T-helper 17 cell (primary cell): ENCODE measurements at places on chromosomes 11 and 22. TPM values are rescaled to one million over a fixed set of nuclear protein-coding genes. Genes with fewer than 3 reads are reported as not detected.

The E2F8 gene
- 0.21 TPM for total RNA-seq

The P2RX6 gene
- 1.0 TPM for total RNA-seq

The CLDN5 gene
- 20.0 TPM for total RNA-seq

The SCUBE2 gene
- not detected for total RNA-seq

DNA sequence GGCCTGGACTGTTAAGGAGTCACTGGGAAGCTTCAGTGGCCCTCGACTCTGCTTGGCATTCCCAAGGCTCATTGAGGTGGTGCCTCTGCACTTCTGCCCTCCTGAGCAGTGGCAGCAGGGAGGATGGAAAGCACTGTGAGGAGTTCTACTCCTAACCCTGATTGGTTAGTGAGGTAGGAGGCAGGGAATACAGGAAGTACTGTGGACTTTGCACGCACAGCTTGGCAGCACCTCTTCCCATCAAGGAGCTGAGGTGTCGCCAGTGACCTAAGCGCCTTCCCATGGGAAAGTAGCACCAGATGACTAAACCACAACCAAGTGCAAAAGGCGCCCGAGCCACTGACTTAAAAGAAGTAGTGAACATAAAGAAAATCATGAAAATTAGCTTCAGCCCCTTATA lies 152.5 kb upstream of the CADM1 start:
- no peaks in the 10 kb centered on the region for H3K4me1 ChIP-seq
- no peaks in the 10 kb centered on the region for H3K36me3 ChIP-seq
- H3K4me3 ChIP-seq, result no peak overlapping the region
- H3K27ac ChIP-seq, result no peak overlapping the region
- DNase-seq, result no peak
- H3K27me3 ChIP-seq, result peaks cover 21% of the 10 kb centered on the region

DNA sequence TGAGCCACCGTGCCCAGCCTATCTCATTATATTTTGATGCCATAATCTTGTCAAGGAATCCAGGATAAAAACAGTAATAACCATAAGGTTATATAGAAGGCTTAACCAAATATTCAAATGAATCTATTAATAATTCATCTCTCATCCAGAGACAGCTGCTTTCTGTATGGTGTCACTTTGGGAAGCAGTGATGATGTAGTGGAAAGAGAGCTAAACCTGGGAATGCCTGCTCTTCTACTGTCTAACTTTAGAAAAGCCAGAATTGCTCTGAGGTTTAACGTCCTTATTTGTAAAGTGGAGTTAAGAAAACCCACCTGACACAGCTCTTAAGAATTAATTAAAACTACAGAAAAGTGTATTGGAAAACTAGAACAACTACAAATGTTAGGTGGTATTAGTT lies 29.3 kb upstream of the OR10D3 start:
- H3K27me3 ChIP-seq, result peaks cover 24% of the 10 kb centered on the region
- H3K36me3 ChIP-seq, result peaks cover 5% of the 10 kb centered on the region
- H3K4me1 ChIP-seq, result no peaks in the 10 kb centered on the region
- no peak overlapping the region for H3K4me3 ChIP-seq
- no peak overlapping the region for H3K27ac ChIP-seq

DNA sequence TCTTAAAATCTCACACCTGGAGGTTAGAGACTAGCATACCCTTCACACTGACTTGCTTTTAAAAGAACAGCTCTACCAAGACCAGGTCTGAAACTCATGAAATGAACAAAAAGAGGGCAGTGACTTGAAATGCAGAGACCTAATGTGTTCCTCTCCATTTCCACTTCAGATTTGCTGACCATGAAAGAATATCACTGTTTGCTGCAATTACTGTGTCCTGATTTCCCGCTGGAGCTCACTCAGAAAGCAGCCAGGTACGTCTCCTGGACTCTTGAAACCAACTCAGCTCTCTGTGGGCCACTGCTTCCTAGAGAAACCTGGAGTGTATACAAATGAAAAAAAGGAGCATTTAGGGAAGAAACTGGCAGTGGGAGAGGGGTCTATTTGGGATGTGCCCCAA lies 39.2 kb downstream of the ARFGAP2 start:
- no peaks in the 10 kb centered on the region for H3K4me1 ChIP-seq
- no peak overlapping the region for H3K27ac ChIP-seq
- H3K4me3 ChIP-seq, result no peak overlapping the region
- no peaks in the 10 kb centered on the region for H3K27me3 ChIP-seq
- DNase-seq, result no peak
- peaks cover 10% of the 10 kb centered on the region for H3K36me3 ChIP-seq

DNA sequence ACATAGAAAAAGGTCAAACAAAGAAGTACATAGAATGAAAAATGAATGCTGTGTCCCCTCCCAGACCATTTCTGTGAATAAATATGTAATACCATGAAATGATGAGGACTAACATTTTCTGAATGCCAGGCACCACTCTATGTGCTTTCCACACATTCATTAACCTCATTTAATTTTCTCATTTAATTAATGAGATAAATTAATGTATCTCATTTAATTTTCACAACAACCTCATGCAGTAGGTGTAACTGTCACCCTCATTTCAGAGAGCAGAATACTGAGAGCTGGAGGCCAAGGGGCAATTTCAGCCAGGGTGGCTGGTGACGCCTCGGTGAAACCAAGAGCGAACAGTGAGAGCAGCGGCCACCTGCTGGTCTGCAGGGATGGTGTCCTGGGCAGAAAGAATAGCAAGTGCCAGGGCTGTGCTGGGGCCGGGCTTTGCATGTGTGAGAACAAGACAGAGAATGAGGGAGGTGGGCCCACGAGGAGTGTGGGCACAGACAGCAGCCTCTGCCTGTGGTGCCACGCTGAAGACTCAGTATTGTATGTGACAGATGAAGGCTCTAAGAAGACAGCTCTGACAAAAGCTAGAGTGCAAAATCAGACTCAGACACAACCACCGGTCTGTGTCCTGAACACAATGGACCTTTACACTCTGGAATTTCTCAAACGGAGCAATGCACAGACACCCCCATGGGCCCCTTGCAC lies 1.8 kb upstream of the SERPIND1 start:
- H3K36me3 ChIP-seq, result no peaks in the 10 kb centered on the region
- H3K27me3 ChIP-seq, result no peaks in the 10 kb centered on the region
- peaks cover 11% of the 10 kb centered on the region for H3K4me1 ChIP-seq
- no peak for DNase-seq
- H3K4me3 ChIP-seq, result no peak overlapping the region
- no peak overlapping the region for H3K27ac ChIP-seq

GRCh38 chr11:81963018-81963417 lies 770.6 kb downstream of the FAM181B start:
- no peak overlapping the region for H3K4me3 ChIP-seq
- peak overlapping the region; percentile 6 for H3K27ac ChIP-seq
- no peak for DNase-seq
- H3K27me3 ChIP-seq, result no peaks in the 10 kb centered on the region

DNA sequence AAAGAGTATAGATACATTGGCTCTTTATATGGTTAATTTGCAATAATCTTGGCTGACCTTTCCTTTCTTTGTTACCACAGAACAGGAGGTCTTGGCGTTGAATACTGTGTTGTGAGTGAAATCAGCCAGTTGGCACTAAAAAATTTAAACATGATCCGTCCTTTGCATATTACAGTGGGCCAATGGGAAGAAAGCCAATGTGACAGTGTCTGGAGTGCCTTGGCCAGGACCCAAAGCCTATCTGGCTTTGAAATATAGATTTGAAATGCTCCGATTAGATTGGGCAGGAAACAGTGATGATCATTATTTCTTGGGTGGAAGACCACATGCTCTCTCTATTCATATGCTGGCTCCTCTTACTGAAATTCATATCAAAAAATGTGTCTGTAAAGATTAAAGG lies 339.6 kb upstream of the ANO3 start:
- H3K4me1 ChIP-seq, result no peaks in the 10 kb centered on the region
- no peak for DNase-seq
- H3K27ac ChIP-seq, result no peak overlapping the region
- H3K36me3 ChIP-seq, result no peaks in the 10 kb centered on the region
- H3K27me3 ChIP-seq, result no peaks in the 10 kb centered on the region

DNA sequence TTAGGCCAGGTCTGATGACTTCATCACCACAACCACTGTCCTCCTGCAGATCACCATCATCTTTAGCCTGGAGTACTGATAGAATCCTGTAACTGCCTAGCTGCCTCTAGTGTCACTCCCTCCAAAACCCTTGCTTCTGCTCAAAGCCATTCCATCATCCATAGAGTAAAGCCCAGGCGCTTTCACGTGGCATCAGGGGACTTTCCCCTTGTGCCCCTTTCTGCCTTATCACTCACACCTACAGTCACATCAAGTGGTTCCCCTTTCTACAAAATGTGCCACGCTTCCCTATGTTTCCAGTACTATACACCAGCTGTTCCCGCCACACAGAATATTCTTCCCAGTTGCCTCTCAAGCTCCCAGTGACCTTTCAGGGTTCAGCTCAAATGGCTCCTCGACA lies 75.9 kb downstream of the MN1 start:
- H3K27me3 ChIP-seq, result no peaks in the 10 kb centered on the region
- H3K27ac ChIP-seq, result no peak overlapping the region
- H3K36me3 ChIP-seq, result no peaks in the 10 kb centered on the region
- no peak overlapping the region for H3K4me3 ChIP-seq
- peaks cover 3% of the 10 kb centered on the region for H3K4me1 ChIP-seq

GRCh38 chr11:57410287-57410686 lies 16.6 kb downstream of the SLC43A3 start:
- no peak overlapping the region for H3K4me3 ChIP-seq
- peaks cover 23% of the 10 kb centered on the region for H3K4me1 ChIP-seq
- H3K27ac ChIP-seq, result peak overlapping the region; percentile 21
- no peaks in the 10 kb centered on the region for H3K27me3 ChIP-seq
- peaks cover 20% of the 10 kb centered on the region for H3K36me3 ChIP-seq

GRCh38 chr11:74226907-74227306 lies 55.8 kb downstream of the PPME1 start:
- peaks cover 2% of the 10 kb centered on the region for H3K4me1 ChIP-seq
- peak overlapping the region; percentile 14 for H3K27ac ChIP-seq
- no peaks in the 10 kb centered on the region for H3K27me3 ChIP-seq
- H3K36me3 ChIP-seq, result peaks cover 1% of the 10 kb centered on the region
- no peak overlapping the region for H3K4me3 ChIP-seq
- DNase-seq, result no peak

DNA sequence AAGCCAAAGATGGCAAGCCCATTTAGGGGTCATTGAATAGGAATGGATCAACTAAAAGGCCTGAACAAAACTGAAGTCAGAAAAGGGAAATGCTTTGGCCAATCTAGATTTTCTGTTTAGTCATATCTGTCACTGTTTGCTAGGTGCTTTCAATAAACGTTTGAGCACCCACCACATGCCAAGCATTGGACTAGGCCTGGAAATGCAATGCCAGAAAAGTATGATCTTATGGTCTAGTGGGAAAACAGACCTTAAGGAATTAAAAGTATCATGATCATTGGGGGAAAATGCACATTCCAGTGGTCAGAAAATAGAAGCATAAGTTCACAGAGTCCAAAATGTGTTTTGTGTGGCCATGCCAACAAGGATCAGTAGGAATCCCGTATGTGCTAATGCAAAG lies 76.8 kb upstream of the BIRC3 start:
- H3K4me1 ChIP-seq, result peaks cover 2% of the 10 kb centered on the region
- H3K36me3 ChIP-seq, result peaks cover 2% of the 10 kb centered on the region
- H3K27ac ChIP-seq, result no peak overlapping the region
- DNase-seq, result no peak
- peaks cover 36% of the 10 kb centered on the region for H3K27me3 ChIP-seq
